H4 (cell line): ENCODE measurements at places on chromosomes 1 and 21. TPM values are rescaled to one million over a fixed set of nuclear protein-coding genes. Genes with fewer than 3 reads are reported as not detected.
A peak's percentile ranks its signal among the peaks of the same experiment; 100 is the strongest.

The AMY1B gene
- not detected in 2 replicates for total RNA-seq

The SLC6A9 gene
- total RNA-seq: 9.6 and 10.0 TPM in 2 replicates

The RPTN gene
- total RNA-seq: not detected in 2 replicates

GRCh38 chr1:164569866-164570265 is 10.9 kb downstream of the PBX1 start:
- DNase-seq: no peak

DNA sequence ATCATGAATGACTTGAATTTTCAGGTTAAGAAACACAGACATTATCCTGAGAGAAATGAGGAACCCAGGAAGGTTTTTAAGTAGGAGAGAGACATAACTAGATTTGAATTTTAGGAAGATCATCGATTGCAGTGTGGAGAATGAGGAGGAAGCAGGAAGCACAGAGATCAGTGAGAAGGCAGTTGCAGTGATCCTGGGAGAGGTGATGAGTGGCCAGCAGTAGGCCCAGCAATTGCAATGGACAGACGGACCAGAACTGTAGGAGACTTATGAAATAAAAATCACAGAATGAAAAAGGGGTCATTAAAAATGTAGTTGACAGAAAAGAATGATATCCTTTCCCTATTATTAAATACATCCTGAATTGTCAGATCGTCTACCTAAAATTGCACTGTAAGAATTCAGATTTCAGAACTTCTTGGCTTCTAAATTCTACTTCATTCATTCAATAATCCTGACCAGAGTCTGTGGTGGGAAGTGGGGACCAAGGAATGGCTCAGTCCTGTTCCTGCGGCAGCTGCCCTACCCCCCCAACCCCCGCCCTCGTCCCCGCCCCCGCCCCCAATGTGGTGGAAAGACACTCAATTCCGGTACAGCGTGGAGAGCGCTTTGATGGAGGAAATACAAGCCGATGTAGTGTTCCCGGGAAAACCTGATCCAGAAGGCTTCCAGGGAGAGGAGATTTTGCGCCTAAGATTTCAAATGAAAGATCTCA is 35.1 kb downstream of the SLC2A1 start:
- DNase-seq: no peak

GRCh38 chr1:179121159-179121938 is 39.5 kb downstream of the TOR3A start:
- DNase-seq: peak; percentile 15

GRCh38 chr1:59146651-59147358 is 150.1 kb upstream of the FGGY start:
- DNase-seq: no peak

DNA sequence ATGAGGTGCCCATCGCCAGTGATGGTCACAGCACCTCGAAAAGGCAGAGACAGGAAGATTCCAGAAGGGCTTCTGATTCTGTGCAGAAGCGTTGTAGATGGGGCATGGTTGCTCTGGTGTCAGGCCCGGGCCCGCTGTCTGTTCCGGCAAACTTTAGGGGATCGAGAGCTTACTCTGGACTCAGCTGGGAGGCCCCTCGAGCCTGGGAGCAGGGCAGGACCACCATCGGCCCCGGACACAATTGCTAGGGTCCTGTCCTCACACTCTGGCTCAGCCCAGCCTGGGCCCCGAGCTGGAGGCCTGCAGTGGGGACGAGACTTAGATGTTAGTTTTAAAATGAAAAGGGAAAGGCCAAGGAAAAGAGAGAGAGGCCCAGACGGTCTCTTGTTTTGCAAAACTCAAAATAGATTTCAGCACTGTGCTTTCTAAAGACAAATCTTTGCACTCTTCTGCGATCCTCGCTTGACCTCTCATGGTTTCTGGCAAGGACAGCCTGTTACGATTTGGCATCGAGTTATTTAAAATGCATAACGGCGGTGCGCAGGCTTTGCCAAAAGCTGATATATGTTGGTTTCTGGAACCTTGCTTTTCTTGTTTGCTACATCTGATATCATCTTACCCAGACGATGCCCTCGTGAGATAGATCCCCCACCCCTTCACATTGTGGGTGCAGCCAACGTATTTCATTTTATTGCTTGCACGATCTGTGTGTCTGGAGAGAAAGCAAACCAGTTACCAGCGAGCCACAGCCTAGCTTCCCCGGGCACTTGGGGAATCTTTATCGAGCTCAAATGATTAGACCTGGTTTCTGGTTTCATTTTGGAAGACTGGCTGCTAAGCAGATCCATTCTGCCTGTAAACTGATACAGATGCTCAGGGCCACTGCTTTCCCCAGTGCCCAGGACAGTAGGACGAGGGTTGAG is 58.0 kb downstream of the PRDM16 start:
- no peak for DNase-seq

DNA sequence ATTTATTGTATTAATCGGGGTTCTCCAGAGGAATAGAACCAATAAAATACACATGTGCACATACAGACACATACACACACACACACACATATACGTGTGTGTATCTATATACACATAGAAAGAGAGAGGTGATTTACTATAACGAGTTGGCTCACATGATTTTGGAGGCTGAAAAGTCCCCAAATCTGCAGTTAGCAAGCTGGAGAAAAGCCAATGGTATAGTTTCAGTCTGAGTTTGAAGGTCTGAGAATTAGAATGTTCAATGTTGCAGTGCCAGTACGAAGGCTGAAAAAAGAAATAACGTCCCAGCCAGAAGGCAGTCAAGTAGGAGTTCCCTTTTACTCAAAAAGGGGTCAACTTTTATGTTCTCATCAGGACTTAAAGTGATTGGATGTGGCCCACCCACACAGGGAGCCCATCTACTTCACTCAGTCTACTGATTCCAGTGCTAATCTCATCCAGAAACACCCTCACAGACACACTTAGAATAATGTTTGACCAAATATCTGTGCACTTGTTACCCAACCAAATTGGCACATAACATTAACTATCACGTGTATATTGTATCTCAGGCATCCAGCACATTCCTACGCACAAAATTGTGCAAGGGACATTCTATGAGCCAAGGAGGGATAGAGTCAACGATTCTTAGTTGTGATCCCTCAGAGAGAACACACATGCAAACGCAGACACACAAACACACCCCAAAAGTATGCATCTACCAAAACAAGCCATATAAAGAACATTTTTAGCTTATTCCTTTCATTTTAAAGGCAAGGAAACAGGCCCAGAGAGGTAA is 195.5 kb upstream of the DUSP10 start:
- DNase-seq: no peak

DNA sequence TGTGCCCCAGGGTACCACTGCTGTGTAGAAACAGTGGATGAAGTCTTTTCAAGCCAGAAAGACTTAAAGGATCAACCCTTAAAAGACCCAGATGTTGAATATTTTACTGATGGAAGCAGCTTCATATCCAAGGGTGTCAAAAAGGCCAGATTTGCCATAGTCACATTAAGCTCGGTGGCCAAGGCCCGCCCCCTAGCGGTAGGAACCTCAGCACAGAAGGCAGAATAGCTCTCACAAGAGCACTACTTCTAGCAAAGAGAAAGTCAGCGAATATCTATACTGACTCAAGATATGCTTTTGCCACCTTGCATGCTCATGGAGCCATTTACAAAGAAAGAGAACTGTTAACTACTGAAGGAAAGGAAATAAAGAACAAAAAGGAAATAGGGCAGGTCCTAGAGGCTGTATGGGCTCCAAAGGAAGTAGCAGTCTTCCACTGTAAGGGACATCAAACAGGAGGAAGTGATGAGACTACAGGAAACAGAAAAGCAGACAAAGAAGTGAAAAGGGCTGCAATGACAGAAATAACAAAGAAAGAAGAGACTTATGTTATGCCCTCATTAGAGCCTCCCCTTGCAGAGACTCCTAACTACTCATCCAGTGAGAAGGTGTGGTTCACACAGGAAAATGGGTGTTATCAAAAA is 90.5 kb downstream of the LIPI start:
- no peak for DNase-seq

GRCh38 chr21:45200581-45201296 is 87.0 kb downstream of the POFUT2 start:
- DNase-seq: no peak

- DNase-seq: no peak
Measured at GRCh38 chr1:2495026-2495425, 18.9 kb downstream of the PLCH2 start.

GRCh38 chr1:97680470-97680869 is 240.4 kb downstream of the DPYD start:
- DNase-seq: no peak

GRCh38 chr1:88618331-88618730 is 65.7 kb upstream of the PKN2 start:
- no peak for DNase-seq
